ENCODE measurements at places on chromosomes 7 and 10.

- DNase-seq, result no peak
Measured at GRCh38 chr7:148584154-148584827, 6.3 kb upstream of the C7orf33 start.

DNA sequence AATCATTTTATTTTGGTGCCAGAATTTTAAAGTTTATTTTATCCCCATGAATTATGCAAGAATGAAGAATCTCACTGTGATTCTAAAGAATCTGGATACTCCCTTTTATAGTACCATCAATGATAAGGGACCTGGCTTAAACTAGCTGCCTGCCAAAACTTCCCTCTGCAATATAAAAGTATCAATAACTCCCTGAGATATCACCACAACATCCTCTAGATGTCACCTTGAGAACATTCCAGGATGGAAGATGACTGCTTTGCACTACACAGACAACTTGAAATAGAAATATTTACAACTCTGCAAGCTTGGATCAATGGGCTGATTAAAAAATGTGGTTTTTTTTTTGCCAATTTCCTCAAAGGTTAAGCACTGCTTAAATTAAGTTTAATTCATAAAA is 142.1 kb downstream of the SLC25A13 start:
- no peak for DNase-seq

GRCh38 chr7:113373863-113374262 is 255.5 kb upstream of the SMIM30 start:
- DNase-seq, result no peak

DNA sequence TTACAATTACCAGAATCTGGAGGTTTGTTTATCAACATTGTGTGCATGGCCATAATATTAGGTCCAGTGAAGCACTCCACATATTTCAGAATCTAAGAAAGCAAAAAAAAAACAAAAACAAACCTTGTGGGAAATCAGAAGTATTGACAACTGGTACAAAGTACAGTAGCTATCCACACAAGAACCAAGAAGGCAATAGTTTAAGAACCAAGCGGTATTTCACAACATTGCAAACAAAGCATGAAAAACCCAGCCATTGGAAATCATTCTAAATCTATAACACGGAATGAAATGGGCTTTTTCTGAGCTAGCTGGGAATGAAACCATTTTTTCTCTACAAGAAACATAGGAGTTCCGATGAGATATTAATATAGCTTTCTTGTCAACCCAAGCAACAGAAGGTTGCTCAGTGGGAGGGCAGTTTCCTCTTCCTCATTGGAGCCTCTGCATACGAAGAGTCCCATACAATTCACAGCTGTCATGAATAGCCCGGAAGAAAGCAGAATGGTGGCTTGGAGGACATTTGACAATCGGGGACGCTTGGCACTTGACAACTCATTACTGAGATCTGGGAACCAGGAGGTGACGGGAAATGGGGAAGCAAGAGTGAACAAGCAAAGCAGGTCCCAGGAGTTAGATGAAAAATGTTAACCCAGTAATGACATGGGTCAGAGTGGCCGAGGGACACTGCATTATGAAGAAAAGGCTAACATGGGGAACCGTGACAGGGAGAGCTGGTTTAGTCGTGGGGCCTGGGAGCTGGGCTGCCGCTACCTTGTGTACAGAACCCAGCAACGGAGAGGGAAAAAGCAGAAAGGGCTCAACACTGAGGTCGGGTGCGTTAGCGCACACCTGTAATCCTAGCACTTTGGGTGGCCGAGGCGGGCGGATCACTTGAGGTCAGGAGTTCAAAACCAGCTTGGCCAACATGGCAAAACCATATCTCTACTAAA is 7.8 kb downstream of the PHYH start:
- DNase-seq, result no peak

GRCh38 chr10:25902002-25902401 is 32.0 kb upstream of the MYO3A start:
- DNase-seq, result no peak

GRCh38 chr7:106166651-106167342 is 54.7 kb upstream of the SYPL1 start:
- DNase-seq, result no peak

DNA sequence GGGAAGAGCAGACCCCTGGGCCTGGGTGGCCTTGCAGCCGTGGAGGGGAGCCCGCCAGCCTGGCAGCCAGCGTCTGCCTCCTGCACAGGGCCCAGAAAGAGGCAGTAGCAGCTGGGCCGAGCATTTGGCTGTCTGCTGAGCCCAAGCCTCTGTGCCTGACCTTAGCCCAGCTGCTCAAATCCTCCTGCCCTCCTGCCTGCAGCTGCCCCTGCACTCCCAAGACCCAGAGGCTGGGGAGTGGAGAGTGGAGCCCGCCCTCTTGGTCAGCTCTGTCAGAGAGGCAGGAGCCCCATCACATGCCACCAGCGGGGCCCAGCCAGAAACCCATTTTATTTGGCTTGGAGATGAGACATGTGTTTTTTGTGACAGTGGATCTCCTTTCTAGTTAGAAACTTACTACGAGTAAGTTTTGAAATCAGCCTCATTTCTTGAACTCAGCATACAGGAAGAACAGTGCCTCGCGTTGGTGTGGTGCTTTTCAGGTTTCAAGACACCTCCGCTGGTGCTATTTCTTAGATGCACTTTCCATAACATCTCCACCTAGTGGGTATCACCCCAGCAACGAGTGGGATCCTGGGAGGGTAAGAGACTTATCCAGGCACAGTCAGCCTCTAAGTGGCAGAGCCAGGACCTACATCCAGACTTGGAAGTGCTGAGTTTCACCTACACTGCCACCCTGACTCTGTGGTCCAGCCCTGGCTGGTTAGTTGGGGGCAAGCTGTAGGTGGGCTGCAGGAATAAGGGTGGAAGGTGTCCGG is 477.1 kb downstream of the RPS24 start:
- no peak for DNase-seq

DNA sequence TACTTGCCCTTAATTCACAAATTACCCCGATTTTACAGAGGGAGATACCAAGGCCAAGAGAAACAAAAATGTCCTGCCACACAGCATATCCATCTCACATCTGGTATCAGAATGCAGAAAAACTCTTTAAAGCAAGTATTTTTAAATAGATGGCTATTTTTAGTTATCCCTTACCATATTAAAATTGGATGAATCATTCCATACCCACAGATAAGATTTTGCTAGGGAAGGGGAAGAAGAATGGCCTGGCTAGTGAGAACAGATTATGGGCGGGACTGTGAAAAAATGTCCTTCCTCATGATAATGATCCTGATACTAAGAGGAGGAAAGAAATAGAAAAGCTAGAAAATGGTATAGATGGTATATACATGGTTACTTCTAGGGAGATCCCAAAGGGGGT is 80.6 kb upstream of the GATAD1 start:
- DNase-seq, result no peak

DNA sequence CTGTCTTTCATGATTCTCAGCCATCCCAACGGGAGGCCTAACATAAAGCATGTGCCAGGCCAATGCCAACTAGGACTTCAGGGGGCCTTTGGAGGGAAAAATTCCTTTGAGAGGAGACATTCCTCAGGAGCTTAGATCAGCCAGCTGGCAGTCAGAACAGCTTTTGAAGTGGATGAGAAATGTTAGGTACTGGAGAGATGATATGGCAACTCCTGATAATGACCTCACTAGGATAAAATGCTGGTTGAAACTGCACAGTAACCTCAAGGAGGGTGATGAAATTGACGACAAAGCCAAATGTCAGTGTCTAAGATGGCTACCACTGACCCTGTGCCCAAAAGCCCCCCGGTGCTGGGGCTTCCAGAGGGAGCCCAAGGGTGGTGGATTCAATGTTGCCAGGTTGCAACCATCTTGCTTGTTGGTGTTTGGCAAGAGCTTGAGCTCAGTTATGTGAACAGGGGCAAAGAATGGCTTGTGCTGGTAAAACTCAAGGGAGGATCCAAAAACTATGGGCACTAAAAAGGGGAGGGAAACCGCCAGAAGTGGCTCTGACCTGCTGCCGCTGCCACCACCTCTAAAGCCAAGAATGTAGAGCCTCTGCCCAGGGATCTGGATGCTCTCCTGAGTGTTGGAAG is 121.2 kb downstream of the UBE2H start:
- no peak for DNase-seq

DNA sequence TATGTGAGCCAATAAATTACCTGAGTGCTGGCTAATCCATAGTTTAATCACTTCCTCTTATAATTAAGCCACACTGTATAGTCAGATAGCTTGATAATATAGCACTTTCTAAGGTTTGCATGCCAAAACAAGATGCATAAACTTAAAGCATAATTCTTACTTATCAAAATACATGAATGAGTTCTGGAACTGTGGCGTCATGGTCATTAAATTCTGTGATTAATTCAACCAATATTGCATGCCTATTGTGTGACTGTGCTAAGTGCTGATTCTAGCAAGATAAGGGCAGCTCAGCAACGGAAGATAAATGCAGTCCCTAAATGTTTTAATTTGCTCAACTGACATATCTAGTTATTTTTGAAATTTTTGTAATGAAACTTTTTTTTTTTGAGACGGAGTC is 29.7 kb downstream of the HOXA1 start:
- no peak for DNase-seq

DNA sequence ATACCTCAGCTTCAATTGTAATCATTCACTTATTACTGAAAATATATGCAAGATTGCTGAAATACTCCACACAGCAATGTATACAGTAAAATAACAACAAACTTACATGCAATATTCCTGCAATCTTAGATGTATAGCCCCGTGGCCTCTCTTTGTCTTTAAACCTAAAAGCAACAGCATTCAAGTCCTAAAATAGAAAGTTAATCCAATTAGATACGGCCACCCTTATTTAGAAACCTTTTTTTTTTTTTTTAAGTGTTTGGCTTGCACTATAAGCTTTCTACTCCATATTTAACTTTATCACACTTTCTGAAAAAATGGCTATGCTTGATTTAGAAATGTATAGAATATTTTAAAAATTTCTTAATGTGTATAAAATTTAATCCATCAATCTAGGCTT is 67.6 kb downstream of the IDE start:
- DNase-seq, result no peak

GRCh38 chr7:41979834-41980307 is 257.1 kb downstream of the GLI3 start:
- no peak for DNase-seq

GRCh38 chr10:66788178-66788987 is 137.5 kb upstream of the LRRTM3 start:
- DNase-seq, result no peak

GRCh38 chr10:73597346-73597745 is 6.2 kb upstream of the USP54 start:
- DNase-seq, result no peak

DNA sequence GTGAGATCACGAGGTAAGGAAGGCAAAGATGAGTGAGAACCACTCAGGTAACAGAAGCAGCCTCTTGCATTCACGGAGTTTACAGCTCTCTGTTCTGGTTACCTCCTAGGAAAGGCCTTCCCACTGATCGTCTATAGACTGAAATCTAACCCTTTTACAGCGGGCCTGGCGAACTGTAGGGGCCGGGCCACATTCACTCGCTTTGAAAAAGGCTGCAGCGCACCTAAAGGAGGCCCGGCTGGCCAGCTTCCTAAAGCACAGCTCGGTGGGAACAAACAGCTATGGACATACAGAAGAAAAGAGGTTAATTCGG is 565 bp downstream of the ATP5MK start:
- no peak for DNase-seq

DNA sequence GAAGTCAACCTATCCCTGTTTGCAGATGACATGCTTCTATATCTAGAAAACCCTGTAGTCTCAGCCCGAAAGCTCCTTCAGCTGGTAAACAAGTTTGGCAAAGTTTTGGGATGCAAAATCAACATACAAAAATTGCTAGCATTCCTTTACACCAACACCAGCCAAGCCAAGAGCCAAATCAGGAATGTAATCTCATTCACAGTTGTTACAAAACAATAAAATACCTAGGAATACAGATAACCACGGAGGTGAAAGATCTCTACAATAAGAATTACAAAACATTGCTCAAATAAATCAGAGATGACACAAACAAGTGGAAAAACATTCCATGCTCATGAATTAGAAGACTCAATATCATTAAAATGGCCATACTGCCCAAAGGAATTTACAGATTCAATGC is 50.4 kb upstream of the ZNF365 start:
- no peak for DNase-seq

GRCh38 chr10:119754936-119755335 is 29.1 kb downstream of the INPP5F start:
- no peak for DNase-seq

All from stimulated activated CD4-positive, alpha-beta T cell treated with anti-CD3 and anti-CD28 coated beads, Interleukin-15, amount 100 ng/mL, for 1 hour (primary cell).